ENCODE measurements at places on chromosomes 11 and 22.
A peak's percentile ranks its signal among the peaks of the same experiment; 100 is the strongest.

GRCh38 chr11:63907808-63908530 is 9.0 kb downstream of the RCOR2 start:
- no peak for DNase-seq

DNA sequence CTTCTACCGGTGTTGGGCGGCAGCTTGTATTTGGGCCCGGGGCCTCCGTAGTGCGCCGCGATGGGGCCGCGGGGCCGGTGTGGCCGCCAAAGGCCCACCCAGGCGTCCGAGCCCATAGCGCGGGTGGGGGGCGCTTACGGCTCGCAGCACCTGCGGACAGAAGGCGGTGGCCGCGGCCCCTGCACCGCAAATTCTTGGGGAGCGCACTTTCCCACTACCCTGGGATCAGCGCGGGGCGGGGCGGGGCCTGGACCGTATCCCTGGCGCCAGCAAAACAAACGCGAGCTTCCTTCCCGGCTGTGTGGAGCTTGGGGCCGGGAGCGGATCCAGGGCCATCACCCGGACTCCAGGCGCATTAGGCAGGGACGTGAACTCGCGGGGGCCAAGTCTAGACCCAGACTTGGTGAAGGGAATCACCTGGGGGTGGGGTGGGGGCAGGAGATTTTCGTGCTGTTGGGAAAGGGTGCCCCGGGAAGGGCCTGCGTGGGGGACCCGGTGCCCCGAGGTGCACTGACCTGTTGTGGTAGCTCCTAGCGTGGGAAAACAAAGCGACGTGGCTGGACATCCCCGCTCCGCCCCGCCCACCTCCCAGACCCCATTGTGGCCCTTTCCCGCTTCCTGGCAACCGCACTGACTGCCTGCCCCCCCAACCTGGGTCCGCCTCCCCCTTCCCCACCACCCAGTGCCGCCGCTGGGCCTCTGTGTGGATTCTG is 2.3 kb upstream of the TYMP start:
- no peak for DNase-seq

GRCh38 chr11:112200252-112200651 is 24.9 kb downstream of the BCO2 start:
- no peak for DNase-seq

GRCh38 chr22:20584872-20585638 is 77.6 kb downstream of the MED15 start:
- no peak for DNase-seq

DNA sequence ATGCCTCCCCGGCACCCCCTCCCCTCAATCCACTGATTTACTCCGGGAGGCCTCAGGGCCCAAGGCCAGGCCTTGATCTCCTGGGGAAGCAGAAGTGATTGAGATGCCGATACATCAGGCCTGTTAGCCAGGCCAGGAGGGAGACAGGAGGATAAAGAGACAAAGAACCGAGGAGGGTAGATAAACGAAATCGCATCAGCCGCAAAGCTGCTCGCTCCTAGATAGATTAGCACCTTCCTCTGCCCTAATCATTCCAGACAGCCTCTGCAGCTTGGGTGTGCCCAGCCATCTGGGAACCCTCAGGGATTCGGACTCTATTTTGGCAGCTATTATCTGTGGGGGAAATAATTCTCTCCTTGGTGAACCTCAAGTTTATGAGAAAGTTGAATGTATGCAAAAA is 121.2 kb downstream of the ABTB2 start:
- no peak for DNase-seq

- no peak for DNase-seq
These were observed 1.3 kb downstream of the ACR start for GRCh38 chr22:50739279-50739691.

GRCh38 chr11:109383306-109383705 is 38.7 kb upstream of the C11orf87 start:
- DNase-seq, result no peak

- no peak for DNase-seq
These were observed 36.6 kb upstream of the COMT start for GRCh38 chr22:19904935-19905334.

DNA sequence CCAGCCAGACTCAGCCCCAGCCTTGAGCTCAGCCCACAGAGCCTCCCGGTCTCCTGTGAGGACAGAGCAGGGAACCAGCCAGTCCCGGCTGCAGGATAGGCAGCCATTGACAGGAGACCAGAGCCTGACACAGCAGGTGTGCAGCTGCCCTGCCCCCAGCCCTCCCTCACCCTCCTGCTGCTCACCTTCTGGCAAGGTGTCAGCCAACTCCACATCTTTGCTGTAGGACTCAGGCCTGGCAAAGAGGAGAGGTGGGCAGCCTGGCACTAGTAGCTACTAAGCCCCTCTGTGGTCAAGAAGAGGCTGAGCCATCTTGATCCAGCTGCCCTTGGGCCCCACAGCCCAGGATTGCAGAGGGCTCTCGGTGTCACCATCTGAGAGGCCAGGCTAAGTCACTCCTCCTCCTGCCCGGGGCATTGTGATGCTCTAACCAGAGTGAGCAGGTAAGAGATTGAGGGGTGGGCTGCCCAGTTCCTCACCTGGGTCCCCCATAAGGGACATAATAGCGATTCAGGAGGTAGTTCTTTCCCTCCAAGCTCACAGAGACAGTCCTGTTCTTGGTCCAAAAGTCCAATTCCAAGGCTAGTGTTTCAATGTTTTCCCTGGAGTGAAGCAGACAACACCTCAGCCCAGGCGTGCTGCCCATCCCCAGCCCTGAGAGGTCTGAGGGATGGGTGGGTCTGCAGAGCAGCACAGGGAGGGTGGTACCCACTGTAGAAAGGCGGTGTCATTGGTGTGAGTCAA is 18.6 kb downstream of the TREH start:
- DNase-seq, result peak; percentile 31

- DNase-seq, result no peak
These were observed 5.5 kb downstream of the LRRC74B start for GRCh38 chr22:21051145-21051830.

DNA sequence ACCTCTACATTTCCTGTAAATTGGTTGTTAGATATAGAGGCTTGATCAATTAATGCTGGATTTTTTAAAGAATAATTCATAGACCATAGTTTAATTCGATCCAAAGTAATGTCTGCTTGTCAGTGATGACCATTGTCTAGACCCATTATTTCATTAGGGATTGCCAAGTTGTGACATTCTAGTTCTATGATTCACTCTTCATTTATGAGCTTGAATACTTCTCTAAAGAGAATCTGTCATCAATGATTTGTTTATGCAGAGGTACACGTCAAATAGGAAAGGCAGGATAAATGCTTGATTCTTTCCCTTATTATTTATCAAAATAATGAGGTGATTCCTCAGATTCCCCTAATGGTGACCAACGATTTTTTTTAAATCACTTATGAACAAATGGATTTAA is 24.0 kb upstream of the ROBO3 start:
- DNase-seq, result no peak

DNA sequence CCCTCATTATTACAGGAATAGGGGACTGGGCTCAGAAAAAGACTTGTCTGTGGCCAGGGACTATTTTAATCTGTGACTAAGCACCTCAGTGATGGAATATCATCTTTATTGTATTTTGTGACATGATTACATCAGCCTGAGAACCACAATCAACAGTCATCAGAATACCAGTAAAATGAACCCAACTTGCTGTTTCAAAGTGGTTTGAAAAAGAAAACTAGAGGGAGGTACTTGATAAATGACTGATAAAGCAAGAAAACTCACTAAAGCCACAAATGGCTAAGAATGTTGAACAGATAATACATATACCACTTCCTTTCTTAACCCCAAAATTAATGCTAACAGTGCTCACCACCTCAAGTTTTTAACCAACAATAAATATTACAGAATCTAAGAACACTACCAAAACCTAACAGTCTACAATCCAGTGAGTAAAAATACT is 155.7 kb downstream of the ATG16L2 start:
- DNase-seq, result no peak

DNA sequence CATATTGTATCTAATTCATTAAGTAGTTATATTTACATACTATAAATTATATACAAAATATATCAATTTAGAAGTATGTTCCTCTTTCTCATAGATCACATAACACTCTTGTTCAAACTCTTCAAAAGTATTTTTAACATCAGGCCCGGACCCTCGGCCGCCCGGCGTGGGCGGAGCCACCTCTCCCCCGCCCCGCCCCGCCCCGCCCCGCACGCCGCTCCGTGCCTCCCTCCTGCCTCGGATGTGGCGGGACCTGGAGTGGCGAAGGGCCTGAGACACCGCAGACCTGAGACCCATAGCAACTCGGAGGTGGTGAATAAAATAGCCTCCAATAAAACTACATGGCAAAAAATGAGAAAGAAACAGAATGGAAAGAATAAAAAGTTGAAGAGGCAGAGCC is 105.9 kb upstream of the BDNF start:
- no peak for DNase-seq

DNA sequence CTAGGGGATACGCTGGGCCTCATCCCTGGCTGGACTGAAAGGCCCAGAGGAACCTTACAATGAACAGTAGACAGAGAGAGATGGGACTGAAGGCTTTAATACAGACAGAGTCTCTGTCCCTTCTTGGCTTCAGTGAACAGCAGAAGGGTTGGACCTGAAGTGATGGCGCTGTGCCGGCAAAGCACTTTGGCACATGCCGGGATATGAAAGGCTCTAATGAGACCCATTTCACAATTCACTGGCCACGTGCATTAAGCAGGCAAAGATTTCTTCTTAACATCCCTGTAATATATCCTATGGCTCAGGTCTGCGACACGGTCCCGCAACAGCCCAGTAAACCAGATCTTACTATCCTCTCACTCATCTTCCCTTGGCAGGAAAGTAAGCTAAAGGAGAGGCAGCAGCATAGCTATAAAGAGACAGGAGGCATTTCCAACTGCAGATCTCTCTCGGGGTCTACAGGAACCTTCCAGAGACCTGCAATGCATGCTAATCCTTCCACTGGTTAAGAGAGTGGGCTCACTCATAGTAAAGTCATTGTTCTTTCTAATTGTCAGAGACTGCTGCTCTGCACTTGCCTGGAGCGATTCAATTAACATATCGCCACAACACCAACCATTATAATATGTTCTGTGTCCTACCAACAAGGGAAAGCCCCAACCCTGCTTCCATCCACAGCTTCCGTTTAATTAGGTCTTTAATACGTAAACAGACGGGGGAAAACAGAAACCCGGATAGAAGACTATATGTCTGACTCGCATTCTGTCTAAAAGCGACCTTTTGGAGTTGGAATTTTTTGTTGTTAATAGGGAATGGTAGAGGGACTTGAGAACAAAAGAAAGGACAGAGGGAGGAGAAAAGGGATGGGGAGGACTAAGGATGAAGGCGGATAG is 1179.0 kb downstream of the LRRC4C start:
- no peak for DNase-seq

DNA sequence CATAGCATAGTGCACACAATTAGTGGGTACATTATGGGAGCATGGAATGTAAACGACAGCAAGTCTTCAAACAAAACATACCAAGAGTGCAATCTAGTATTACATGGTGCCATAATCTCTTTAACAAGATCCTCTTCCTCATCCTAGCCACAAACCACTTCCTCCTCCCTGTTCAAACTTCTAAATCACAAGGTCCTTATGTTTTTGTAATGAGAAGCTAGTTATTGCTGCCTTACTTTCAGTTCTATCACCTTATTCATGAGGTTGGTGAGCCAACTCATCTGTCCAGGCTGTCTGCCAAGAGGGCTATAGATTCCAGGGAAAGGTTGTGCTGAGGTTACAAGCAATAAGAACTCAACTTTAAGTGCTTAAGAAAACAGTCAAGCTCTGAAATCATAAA is 195.4 kb upstream of the ARHGAP20 start:
- DNase-seq, result no peak

GRCh38 chr11:96260067-96260511 is 82.9 kb downstream of the MAML2 start:
- DNase-seq, result no peak

GRCh38 chr11:12134236-12134585 is 23.8 kb downstream of the MICAL2 start:
- no peak for DNase-seq

DNA sequence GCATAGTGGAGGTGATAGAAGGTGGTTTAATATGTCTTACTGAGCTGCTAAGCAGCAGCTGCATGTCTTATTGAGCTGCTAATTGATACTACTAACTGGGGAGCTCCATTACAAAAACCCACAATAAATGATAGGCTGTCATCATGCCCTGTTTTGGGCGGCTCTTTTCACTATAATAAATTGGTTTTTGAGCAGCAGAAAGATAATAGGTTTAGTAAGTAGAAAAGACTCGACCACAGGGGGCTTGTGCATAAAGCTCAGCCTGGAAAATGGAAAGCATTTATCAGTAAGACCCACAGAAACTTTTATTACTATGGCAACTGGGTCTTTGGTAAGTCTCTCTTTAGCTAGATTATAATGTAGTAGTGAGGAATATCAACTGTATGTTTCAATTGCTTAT is 117.6 kb downstream of the LDLRAD3 start:
- no peak for DNase-seq

DNA sequence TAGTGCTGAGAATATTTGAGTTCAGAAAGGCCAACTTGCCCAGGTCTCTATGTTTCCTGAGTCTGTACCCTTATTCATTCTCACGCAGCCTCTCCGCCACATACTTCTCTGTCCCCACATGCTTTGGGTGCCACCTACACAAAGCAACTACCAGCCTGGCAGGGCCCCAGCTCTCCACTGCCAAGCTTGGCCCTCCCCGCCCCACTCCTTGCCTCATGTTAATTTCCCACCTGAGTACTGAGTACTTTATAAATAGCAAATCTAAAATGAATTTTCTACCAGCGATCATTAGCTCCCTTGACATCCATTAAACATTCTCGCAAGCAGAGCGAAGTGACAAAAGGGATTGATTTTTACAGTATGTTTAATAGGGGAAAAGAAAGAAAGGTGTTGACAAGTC is 20.8 kb downstream of the NTM start:
- no peak for DNase-seq

DNA sequence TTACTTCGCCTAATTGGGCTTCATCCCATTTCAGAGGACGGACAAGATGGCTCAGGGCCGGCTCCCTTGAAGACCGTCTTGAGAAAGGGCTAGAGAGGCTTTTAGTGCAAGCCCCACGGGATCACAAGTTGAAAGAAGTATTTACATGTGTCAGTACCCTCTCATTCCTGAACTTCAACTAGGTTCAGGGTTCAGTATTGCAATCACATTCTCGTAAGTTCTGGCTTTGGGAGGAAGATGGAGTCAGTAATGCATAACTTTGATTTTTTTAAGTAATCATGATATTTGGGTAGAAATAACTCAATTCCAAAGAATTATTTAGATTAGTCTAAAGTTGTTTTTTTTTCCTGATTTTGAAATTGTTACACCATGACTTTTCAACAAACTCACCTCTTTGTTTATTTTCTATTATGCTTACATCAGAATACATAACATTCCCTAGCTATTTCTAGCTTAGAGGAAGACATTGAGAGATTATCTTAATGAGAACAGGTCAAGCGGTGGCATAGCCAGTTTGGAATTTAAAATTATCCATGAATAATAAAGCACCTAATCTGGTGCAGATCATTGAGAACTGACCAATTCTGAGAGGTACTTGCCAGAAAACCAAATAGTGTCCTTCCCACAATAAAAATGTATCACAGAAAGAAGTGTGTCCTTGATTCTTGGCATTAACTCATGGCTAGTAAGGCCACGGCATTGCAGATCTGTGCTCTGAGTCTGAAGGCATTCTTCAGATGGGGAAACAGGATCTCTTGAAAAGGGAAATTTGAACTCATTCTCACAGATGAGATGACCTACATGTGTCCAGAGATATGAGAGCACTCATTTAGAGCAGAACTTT is 92.1 kb upstream of the BLID start:
- DNase-seq, result no peak
